ENCODE measurements at places on chromosomes 1 and 21. TPM values are rescaled to one million over a fixed set of nuclear protein-coding genes. Genes with fewer than 3 reads are reported as not detected.

The HES3 gene
- not detected for total RNA-seq

The C1QA gene
- total RNA-seq, result not detected

The KRTAP19-3 gene
- total RNA-seq, result not detected

The CD1E gene
- total RNA-seq, result not detected

The COL24A1 gene
- total RNA-seq, result not detected

The MAP1LC3C gene
- 0.20 TPM for total RNA-seq

The MAEL gene
- total RNA-seq, result not detected

The PCP4 gene
- total RNA-seq, result not detected

The LCE1E gene
- total RNA-seq, result not detected

The NGF gene
- total RNA-seq, result 1.3 TPM
